Heart right ventricle (tissue), 16 donors: ENCODE measurements at places on chromosomes 4 and X. TPM values are rescaled to one million over a fixed set of nuclear protein-coding genes. Genes with fewer than 3 reads are reported as not detected.

GRCh38 chr4:168979338-168979737, 30.7 kb downstream of the CBR4 start:
- DNase-seq: no peak

DNA sequence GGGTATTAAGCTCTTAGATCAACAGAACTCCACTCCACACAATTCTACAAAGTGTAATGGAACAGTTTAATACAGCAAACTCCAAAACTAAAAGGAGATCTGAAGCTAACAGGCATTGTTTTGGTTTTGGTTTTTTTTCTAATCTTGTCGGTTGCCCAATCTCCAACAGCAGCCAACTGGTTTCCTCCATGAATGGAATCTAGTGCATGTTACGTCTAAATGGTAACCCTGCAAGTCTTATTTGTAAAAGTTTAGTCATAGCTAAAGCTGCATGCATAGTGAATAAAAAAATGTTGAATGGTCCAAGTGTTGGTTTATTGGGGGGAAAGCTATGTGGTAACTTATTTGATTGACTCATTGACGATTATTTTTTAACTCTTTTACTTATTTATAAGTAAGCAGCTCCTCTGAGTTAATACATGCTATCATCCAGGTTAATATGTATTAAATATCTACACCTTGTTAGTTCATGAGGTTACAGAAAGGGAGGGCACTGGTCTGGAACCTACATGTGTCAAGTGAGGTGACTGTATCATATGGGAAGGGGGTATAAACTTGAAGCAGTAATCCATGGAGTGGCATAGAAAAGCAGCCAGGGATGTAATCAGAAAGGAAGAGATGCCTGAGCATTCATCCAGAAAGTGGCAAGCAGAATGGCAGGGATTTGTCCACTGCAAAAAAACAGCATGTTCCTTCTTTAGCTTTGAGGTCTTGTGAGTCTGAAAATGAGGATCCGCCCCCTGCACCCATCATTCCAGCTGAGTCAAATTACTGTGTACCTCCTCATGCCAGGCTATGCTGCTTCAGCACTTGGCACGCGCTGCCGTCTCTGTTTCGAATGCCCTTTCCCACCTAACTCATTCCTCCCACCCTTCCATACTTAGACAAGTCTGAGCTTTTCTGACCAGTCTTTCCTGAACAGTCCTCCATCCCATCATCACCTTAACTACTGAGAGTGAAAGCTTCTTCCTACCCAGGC, 81.7 kb downstream of the PDGFC start:
- peak; percentile 21 for DNase-seq

DNA sequence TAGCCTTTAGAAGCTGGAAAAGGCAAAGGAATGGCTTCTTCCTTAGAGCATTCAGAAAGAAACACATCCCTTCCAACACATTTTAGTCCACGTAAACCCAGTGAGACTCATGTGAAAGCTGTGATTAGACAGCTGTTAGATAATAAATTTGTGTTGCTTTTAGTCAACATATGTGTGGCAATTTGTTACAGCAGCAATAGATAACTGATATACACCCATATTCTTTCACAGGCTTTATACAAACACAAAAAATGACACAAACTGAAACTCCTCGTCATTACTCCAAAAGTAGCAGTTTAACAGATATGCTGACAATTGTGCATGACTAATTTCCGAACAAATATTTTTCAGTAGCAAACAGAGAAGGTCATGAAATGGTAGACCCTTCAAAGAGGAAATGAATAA, 65.3 kb downstream of the ANTXR2 start:
- no peak for DNase-seq

DNA sequence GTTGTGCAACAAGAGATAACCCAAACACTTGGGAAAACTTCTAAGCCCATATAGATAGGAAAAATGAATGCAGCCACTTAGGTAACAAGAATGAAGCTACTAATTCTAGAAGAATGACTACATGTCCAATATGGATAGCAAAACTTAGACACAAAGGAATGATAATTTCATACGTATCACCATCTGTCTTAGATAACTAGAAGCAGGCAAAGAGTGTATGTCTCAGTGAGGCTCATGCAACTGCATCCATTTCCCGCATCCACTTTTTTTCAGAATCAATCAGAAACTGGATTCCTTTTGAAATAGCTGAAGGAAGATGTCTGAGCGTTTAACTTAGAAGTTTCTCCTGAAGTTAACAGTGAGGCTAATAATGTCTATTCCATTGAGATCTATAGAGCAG, 408.7 kb upstream of the PITX2 start:
- no peak for DNase-seq

- no peak for DNase-seq
Measured at GRCh38 chrX:18643243-18643642, 28.7 kb downstream of the RS1 start.

GRCh38 chr4:133799717-133800315, 401.8 kb downstream of the PABPC4L start:
- no peak for DNase-seq

Gene ZCCHC12
- polyA plus RNA-seq: 0.01 TPM

Gene PLAC1
- polyA plus RNA-seq: not detected
